Activated T-helper 1 cell treated with anti-CD3 and anti-CD28 coated beads, Interleukin-2, amount 50 U/mL, for 16 hours (primary cell): ENCODE measurements at places on chromosomes 5 and 9.

DNA sequence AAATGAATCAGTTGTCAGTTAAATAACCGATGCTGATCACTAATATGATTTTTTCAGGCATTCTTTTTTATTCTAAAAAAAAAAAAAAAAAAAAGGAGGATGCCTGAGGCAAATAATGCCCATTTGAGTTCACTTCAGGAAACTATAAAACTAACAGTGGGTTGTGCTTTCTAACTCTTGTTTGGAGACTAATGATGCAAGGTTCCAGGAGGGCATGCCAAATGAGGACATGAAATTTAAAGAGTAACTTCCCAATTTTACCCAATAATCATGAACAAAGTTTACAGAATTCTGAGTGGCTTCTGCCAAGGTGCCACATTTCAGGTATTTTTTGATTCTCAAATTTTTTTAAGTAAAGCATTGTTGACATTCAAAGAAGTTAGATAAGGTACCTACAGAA lies 41.0 kb downstream of the CEP120 start:
- DNase-seq = no peak

DNA sequence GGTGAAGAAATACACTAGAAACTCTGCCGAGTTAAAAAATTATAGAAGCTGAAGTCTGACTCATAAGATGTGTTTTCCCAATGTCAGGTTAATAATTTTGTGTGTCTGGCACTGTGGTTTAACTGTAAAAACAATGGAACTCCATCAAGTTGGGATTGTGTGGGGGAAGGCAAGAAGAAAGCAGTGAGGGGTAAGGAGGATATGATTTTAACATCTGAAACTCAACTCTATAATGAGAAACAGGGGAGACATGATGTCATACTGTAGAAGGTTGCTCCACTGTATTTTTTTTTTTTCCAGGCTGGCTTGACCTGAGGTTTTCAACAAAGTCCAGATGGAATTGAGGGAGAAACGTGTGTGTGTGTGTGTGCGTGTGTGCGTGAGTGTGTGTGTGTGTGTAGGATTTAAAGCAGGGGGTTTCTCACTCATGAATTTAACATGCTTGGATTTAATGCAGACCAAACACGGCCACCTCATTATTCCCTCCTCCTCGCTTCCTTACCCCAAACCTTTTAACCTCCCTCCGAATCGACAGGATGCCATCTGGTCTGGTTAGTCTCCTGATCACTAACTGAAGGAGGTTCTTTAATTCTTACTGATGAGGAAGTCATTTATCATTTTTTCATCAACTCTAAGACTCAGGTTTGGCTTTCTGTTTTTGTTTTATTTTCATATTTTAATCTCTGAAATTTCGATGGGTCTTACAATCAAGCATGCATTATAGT lies 140.2 kb upstream of the LPAR1 start:
- DNase-seq = no peak

- no peak for DNase-seq
These were observed 166.6 kb downstream of the CDK5RAP2 start for GRCh38 chr9:120413121-120414048.

- DNase-seq = no peak
These were observed 93.2 kb downstream of the C5orf15 start for GRCh38 chr5:133875179-133875578.

DNA sequence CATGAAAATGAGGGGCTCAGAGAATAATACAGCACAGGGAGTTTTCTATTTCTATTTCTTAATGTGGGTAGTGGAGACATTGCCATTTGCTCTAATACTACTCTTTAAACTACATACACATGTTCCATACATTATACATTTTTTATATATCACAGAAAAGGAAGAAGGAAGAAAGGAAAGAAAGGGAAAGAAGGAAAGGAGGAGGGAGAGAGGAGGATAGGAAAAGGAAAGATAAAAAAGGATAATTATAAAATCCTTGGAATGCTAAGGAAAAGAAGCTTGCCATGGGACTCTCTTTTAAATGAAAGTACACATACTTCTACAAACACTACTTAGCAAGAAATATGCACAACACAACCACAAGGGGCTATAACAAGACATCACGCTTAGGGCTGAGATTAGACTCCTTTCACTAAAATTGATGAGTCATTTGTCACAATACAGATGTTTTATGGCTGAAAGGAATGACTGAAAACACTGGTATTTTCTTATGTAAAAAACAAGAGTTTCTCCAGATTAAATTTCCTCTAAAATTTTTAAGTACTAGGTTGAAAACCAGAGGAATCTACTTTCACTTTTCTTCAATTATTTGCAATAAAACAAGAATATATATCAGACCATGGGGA lies 219.8 kb downstream of the ARL15 start:
- DNase-seq = no peak

GRCh38 chr9:30524311-30524710 lies 1860.1 kb upstream of the ACO1 start:
- no peak for DNase-seq

- DNase-seq = no peak
These were observed 5.4 kb downstream of the MRPS27 start for GRCh38 chr5:72314571-72315172.

GRCh38 chr9:124242331-124243194 lies 15.2 kb upstream of the NEK6 start:
- no peak for DNase-seq

DNA sequence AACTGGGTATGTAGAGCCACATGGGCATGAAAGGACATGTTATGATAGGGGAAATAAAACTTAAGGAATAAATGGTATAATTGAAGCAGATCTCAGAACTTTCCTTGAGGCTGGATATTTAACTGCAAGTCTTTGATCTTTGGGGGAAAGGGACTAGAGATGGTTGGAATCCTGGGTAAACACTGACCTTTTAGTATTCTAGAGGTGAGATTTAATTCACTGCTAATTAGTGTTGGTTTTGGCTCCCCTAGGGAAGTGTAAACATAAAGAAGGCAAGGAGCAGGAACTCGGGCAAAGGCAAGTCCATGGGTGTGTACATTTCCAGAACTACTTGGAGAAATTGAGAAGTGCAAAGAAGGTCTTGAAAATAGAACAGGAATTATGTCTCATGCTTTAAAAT lies 16.6 kb downstream of the NIM1K start:
- DNase-seq = no peak

DNA sequence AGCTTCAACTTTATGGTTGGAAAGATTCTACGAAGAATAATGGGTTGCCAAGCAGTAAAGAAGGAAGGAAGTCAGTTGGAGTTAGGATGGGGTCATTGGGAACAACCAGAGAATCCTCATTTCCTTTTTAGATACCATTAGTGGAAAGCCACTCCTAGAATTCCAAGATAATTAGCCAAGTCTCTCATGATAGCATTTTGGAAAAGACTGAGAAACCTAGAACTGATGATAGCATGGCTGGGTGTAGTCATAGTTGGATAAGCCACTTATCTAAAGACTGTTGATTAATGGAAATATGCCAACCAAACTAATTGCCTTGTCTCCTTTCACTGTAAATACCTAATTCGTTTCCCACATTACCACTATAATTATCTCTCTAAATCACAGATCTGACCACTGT lies 377.0 kb downstream of the GLIS3 start:
- no peak for DNase-seq

GRCh38 chr5:136164226-136164625 lies 28.7 kb downstream of the SMIM32 start:
- DNase-seq = no peak

GRCh38 chr5:28603869-28604268 lies 1565.5 kb upstream of the CDH9 start:
- no peak for DNase-seq

DNA sequence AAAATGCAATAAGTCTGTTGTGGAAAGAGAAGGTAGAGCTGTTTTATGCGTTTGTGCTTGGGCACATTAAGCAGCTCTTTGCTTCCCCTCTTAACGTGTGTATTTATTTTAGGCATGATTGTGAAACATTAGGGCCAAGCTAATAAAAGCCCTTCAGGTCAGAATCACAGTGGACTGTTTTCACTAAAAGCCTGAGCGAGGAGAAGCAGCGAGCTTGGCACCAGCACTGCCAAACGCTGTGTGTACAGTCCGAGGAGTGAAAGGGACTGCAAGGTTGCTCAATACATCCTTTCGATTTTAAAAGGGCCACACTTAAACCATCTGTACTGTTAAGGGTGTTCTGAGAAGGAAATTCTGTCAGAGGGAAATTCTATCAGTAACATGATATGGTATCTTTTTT lies 107.2 kb upstream of the CKMT2 start:
- DNase-seq = no peak

DNA sequence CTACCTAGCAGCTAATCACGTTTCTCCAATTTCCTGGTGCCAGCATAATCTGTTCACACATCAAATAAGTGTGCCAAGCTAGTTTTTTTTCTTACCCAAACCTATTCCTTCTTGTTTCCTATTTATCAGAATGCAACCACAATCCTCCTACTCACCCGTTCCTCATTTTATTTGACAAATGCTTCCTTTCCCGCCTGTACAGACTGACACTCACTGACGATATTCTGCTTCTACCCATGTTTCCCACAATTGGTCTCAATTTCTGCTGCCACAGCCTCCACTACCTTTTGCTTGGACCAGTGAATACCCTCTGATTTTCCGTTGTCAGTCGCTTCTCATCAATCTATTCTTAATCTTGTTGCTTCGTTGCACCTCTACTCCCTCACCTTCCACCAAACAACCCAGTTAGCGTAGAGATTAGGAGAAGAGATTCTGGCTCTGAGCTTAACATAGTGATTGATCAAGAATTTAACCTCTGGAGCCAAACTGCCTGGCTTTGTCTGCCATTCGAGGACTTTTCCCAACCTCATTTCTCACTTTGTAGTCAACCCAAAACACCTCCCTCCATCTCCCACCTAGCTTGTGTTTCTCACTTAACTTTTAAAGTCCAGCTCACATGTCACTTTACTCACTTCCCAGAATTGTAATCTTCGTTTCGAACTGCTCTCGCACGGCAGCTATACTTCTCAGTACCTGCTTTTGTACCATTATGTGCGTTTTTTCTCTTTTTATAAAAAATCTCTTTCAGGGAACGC lies 729 bp upstream of the TMEM38B start:
- no peak for DNase-seq

- no peak for DNase-seq
These were observed 55.8 kb upstream of the TMC1 start for GRCh38 chr9:72465593-72465984.

DNA sequence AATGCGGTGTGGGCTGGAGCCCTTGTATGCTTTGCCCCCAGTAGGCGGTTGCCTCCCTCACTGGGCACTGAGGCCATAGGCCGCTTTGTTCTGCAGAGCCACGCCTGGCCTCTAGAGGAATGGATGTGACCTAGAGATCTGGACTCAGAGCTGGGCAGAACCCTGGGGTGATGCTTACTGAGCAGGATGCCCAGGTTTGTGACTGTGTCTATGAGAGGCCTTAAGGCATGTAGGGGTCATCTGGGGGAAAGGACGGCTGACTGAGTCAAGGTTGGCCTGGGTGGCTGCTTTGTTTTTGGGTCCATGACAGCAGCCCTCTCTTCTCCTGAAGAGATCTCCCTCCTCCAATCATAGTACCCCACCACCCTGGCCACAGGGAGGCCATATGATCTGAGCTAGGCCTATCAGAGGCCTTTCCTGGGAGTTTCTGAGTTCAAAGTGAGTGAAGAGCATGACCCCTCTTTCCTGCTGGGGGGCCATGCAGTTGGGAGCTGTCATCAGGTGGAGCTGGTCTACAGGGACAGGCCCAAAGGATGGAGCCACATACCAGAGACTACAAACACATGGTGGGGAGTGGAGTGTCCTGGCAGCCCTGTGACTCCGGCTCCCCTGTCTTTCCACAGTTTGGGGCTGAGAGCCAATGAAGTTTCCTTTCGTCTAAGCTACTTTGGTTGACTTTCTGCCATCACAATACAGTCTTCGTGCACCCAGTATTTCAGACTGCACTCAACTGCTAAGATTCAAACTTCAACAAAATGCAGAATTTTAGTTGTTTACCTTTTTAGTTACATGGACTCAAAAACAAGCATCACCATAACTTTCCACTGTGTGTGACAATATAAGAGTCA lies 165.4 kb downstream of the AUH start:
- DNase-seq = no peak

- no peak for DNase-seq
These were observed 255.0 kb downstream of the SH3GL2 start for GRCh38 chr9:17833846-17834245.

DNA sequence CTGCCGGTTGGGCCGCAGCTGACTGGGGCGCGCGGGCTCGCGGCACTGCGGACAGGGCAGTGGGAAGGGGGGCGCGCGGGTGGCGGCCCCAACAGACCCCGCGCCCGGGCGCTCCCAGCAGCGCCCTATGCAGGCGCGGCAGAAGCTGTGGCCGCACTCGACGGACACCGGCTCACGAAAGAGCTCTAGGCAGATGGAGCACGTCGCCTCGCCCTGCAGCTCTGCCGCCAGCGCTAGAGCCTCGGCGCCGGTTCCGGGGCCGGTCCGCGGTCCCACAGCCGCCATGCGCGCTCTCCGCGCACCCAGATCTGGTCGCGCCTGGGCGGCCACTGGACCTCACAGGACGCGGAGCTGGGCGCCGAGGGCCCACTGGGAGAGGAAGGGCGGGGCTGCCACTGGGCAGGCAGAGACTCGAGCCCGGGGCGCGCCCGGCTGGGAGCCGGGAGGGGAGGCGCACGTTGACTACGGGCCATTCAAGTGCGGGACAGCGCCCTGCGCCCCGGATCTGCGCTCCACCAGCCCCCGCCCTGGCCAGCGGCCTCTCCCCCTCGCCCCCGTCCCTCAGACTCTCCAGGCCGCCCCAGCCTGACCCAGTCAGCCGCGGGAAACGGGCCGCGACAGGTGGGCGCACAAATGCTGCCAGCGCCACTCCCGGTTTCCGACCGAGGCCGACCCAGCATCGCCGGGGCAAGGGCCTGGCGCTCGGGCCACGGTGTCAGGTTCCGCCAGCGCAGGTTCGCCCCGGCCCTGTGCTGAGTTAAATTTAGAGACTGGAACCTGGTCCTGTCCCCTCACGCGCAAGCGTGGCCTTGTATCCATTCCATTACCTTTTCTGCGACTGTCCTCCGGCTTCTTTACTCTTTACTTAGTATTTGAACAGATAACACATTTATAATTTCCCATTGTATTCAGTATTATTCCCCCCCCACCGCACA lies at the start of gene TRIM7:
Gene TRIM7, minus strand, starts transcription at position 371 of the 935 bp plus-strand sequence. Its CDS starts 86 bp downstream, at position 285.
- no peak for DNase-seq

DNA sequence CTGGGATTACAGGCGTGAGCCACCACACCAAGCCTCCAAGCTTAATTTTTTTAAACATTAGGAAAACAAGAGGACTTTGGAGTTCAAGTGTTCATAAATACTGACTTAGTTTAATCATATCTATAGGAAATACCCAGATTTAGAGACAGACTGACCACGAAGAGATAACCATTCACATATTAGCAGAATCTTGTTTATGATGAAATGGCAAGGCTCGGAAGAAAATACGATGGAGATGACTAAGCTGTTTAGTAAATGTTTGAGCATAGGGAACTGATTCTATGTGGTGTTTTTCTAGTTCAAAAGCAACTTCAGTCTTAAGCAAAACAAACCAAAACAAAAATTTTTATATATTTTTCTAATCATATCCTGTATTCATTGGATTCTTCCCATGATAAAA lies 13.5 kb upstream of the TUSC1 start:
- DNase-seq = no peak

GRCh38 chr5:39274398-39275085 lies 55.2 kb upstream of the FYB1 start:
- no peak for DNase-seq

DNA sequence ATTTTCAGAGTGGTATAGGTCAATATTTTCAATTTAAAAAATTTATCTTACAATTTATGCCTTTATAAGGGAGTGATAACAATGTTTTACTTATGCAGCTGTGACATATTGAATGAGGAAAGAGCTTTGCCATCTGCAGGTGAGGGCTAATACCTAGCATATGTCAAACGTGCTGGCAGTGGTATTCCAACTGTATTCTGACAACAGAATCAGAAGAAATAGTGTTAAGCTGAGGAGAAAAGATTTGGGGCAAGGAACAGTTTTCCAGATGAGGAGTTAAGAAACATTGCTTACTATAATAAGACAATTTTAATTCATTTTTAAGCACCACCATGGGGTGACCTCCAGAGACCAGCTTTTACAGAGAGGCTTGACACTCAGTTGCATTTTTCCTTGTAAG lies 267.8 kb upstream of the ZNF608 start:
- no peak for DNase-seq
